ENCODE measurements at places on chromosomes 2 and 18.

GRCh38 chr2:45699032-45699658 lies 47.7 kb downstream of the PRKCE start:
- DNase-seq, result peak; percentile 76

DNA sequence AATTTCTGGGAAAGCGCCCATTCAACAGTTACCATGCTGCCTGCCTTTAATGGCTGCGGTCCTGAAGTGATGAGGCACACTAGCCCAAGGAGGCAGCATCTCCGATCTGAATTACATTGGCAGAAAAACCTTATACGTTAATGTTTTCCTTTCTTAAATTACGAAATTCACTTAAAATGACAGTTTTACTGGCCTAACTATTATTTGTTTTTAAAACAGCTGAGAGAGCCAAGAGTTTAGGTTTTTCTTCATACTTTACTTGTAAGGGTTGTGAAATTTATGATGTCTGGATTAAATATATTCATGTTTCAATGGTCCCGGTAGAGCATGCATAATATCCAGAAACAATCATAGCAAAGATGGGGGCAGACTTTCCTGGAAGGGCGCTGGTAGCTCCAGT lies 115.2 kb upstream of the REV1 start:
- DNase-seq, result no peak

GRCh38 chr2:25320077-25320476 lies 21.6 kb downstream of the DNMT3A start:
- no peak for DNase-seq

DNA sequence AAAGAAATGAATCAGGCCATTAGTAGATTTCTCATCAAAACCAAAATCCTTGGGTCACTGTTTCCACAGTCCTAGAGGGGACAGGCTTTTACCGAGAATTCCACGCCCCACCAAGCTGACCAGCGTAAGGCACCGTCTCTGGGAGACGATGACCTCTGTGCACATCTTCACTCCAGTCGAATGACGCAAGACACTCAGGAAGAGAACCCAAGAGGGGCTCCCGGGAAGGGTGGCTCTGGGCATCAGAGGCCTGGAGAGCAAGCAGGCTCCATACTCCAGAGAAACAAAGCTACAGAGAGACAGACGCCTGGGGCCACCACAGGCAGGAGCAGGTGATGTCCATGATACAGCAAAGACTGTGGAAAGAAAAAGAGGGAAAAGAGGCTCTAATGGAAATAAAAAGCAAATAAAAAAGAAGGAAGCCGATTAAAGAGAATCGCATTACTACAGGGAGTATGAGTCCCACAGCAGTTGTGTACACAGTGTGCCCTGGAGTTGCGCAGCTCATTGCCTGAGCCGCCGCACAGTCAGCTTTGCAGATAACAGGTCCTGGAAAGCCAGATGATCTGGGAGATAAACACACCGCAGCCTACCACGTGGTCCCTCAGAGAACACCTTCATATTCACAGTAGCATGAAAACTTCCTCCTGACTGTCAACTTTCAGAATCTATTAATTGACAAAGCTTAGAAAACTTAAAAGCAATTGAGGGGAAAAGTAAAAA lies 572.7 kb upstream of the SALL3 start:
- no peak for DNase-seq

GRCh38 chr2:11044201-11044600 lies 111.1 kb upstream of the SLC66A3 start:
- DNase-seq, result no peak

DNA sequence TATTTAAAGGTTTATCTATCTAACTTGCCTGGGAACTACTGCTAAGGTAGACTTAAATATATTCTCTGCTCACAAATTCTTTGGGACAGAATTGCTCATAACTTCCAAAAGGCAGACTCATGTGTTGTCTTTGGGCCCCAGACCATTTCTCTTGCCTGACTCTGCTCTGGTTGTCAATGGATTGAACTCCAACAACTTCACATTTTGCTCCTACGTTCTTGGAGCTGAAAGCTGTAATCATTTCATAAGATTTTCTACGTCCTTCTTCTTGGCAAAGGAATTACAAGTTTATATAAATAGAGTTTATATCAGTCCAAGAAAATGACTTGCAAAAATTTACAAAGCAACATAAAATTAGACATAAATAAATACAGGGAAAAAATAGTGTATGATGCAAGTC lies 32.9 kb upstream of the PPM1B start:
- DNase-seq, result no peak

DNA sequence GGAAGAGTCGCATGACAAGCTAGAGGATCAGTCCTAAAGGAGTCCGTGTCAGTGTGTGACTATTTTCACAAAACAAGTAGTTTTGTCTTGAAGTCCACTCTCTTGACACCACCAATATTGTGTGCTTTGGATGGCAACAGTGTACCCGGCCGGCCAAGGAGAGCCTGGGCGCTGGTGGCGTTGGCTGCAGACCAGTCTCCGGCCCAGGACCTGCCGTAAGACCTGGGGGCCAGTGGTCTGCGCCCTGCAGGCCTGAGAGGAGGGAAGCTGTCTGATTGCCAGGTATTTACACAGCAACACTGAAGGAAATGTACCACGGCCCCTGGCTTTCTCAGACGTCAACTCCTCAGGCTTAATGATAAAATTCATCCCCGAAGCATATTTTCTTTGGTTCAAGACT lies 472.4 kb upstream of the SALL3 start:
- DNase-seq, result no peak

DNA sequence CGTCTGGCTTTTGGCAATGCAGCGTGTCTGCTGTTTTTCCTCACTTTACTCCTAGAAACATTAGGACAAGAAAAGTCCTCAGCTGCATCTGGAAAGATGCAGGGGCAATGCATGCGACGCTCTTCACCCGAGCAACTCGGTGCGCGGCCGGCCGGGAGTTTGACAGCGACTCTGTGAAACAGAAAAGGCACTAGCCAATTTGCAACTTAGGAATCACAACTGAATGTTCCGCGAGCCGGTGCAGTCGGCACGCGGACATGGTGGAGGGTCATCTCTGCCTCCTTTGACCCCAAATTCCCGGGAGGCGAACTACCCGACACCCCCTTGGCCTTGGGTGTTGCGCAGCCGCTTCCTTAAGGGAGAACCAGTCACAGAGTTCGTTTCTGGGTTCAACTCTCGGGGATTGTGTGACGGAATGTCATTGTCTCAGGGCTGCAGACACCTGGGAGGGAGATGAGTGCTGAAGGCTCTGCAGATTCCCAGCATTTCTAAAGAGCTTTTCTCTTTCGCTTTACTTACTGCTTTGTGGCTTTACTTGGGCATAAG lies 9.8 kb downstream of the NR4A2 start:
- no peak for DNase-seq

- peak; percentile 12 for DNase-seq
Observed at GRCh38 chr2:218898109-218898878, 17.6 kb downstream of the WNT10A start.

DNA sequence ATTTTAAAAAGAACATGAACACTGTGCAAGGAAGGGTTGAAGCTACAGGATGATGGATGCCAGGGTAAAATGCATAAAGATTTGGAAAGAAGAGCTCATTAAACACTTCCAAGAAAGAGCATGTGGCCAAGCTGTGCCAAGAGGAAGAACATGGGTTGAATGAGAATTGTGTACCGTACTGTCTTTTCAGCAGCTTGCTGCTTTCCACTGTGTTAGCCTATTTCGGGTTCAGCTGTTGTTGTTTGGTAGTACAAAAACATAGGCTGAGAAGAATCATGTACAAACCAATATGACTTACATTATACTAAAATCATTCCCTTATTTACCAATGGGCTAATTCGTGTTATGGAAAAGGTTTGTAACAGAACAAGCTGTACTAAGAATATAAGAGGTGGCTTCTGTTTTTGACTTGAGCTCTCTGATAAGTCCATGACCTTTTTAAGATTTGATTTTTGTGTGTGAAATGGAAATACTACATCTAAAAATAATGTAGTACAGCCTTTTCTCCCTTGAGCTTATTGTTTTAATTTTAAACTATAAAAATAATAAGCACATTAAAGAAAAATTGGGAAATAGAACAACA lies 188.3 kb upstream of the STON1 start:
- DNase-seq, result no peak

DNA sequence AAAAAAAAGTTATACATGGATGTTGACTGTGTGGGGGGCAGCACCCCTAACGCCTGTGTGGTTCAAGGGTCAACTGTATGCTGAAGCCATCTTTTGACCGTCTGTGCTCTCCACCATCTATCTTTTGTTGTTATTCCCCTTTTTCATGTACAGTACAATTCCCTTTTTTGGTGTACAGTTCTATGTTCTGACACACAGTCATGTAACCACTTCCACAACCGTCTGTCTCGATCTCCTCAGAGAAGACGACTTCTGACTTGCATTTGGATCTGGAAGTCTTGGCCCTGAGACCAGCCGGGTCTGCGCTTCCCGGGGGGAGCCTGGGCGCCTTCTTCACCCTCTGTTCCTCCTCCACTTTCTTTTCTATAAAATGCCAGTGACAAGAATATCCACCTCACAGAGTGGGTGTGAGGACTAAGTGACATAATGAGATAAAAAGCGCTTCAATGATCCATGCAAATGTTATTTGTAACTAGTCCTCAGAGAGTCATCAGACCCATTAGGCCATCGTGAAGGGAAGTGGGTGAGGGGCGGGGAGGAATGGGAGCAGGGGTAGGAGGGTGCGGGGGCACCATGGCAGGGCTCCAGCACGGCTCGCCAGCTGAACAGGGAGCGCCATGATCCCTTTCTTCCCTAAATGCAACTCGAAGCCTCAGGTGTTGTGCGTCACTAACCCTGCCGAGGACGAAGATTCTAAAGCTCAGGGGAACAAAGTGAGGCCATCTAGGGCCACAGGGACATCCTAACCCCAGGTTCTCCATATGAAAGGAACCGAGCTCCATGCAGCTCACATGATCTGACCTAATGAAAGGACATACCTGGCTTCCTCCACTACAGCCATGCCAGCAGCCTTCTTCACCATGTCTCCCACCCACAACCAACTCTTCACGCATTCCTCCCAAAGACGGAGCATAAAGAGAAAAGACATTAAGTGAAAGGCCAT lies 16.6 kb downstream of the ADCY3 start:
- no peak for DNase-seq
